Endothelial cell (in vitro differentiated cells): ENCODE measurements at places on chromosomes 4 and X.
A peak's percentile ranks its signal among the peaks of the same experiment; 100 is the strongest.

DNA sequence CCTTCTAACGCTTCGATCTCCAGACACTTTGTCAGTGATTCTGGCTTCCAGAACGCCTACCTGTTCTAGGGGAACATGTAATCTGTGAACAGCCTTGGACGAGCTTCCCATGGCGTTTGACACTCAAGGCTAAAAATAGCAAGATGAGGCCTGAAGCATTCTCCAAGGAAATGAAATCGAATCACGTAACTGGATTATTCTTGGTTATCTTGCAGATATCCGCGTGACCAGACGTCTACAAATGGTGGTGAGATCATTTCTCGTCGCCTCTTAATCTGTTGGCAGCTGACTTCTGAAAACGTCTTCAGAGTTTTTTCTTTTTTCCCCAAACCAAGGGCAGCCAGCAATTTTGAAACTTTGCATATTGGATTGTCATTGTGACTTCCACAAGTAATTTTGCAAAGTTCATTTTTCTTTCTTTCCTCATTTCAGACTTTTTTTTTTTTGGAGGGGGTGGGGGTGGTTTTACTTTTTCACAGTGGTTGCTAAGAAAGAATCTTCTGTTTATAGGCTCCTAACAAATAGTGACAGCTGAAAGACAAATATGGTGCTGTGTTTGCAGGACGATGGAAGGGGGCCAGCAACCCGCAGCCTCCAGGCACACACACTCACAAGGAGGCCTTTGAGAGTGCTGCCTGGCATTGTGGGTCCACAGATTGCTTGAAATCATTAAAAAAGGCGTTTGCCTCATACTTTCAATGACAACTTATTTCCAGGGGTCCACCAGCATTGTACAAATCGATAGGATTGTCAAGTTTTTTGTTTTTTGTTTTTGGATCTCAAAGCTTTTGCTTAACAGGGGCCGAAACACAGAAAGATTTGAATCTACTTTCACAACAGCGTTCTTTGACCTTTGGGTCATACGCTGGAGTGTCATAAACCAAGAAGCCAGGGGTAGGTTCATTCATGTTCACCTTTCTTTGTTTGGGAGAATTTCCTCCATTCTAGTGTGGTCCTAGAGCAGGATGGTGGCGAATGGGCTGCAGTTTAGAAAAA is 32.4 kb upstream of the PDLIM3 start:
- DNase-seq, result no peak

DNA sequence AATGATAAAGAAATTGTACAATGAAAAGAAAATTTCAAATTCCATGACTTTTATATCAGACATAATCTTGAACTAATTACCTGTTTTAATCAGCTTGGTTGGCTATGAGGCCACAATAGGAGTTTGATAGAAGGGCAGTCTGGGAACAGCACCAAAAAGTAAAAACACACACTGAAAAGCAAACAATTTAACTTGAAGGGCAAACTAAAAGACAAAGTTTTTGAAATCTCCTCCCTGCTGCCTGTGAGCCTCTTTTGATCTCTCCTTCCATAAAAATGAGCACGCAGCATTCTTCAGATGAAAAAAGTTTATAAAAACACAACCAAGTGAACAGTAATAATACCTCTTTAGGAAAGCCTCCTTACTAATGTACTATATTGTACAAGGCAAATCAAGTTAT is 8.1 kb downstream of the ODAM start:
- DNase-seq, result no peak

DNA sequence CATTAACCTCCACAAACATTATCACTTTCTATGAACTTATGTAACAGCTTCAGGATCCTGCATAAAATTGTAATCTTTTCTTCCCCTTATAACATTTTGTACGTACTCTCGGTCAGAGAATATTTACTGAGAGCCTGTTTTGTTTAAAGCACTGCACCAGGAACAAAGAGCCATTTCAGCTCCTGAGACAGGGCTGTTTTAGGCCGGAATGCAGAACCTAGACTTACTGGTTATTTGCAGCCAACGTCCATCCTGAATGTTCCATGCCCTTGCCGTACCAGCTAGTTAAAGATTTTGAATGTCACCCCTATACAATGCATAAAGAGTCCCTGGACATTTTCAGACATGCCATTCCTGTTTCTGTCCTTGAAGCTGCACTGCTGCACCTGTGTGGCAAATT is 248.8 kb downstream of the PCDH7 start:
- no peak for DNase-seq

DNA sequence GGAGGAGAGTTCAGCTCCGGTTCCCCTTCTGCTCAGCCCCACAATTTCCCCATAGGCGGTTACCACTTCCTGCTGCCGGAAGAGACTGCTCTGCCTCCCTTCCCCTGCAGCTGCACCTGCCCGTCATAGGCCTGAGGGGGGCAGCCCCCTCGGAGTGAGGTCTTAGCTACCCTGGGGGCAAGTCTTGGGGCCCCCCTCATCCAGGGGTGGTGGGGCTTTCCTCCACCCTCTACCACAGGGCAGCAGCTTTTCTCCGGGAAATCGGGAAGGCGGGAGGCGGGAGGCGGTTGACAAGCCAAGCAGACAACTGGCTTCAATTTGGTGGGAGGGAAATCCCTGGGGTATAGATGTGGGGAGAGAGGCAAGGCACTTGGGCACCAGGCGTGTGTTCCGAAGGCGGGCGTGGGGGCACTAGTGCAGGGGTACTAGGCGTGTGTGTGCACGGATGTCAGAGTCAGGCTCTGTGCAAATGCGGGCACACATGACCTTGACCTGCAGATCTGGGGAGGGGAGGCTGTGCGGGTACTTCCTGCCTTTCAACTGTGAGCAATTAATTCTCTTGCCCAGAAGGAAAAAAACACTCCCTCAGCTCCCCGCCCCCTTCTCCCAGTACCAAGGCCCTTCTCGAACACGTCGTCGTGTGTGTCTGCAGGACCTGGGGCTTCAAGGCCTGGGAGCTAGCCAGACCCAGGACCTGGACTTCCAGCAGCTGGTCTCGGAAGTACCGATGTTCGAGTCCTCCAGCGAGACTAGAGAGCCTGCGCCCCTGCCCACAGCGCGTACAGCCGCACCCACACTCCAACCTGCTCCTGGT is 1.0 kb upstream of the ARHGAP4 start:
- no peak for DNase-seq

DNA sequence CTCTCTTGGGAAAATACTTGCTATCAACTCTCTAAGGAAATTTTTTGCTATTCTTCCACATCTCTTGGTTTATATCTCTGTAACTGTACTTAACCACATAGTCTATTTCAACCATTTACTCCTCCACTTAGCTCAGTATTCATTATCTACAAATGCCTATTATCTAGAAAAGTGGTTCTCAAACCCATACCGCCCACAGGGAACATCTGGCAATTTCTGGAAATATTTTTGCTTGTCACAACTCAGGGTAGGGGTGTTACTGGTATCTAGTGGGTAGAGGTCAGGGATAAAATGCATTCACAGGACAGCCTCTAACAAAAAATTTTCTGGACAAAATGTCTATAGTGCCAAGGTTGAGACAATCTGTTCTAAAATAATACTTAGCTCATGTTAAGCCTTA is 14.4 kb downstream of the ATRX start:
- no peak for DNase-seq

- no peak for DNase-seq
Observed at GRCh38 chr4:89249716-89250361, 57.8 kb downstream of the GPRIN3 start.

GRCh38 chrX:49230500-49231232 is 2.5 kb downstream of the CACNA1F start:
- peak; percentile 31 for DNase-seq
